ENCODE measurements at places on chromosomes 12 and 14.
A peak's percentile ranks its signal among the peaks of the same experiment; 100 is the strongest.

GRCh38 chr14:95217391-95217900 lies 60.1 kb upstream of the DICER1 start:
- no peak for DNase-seq

DNA sequence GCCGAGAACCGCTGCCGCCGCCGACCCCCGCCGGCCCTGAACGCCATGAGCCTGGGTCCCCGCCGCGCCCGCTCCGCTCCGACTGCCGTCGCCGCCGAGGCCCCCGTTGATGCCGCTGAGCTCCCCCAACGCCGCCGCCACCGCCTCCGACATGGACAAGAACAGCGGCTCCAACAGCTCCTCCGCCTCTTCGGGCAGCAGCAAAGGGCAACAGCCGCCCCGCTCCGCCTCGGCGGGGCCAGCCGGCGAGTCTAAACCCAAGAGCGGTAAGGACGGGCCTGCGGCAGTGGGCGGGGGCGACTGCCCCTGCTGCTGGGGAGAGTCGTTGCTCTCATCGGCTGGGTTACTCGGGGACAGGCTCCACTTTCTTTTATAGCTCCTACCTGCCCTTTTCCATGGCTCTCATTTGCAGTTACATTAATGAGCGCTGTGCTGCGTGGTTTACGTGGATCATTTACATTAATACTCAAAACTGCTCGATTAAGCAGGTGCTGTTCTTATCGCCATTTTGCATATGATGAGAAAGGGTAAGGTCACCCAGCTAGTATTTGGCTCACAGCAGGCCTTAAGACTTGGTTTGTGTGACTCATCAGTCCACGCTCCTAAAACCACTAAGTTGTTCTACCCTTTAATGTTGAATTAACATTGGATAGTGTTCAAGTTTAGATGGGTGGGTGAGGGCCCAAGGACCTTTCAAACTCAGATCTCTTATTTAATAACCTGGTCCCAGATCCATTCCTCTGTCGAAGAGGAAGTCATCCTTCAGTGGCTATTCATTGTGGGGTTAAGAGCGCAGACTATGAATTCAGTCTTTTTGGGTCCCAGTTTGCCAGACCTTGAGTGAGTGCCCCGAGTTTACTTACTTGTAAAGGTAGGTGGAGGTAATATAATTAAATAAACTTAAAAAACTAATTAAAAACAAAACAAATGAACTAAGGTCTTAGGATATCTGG lies 823 bp downstream of the RNF10 start:
- DNase-seq: peak; percentile 41

DNA sequence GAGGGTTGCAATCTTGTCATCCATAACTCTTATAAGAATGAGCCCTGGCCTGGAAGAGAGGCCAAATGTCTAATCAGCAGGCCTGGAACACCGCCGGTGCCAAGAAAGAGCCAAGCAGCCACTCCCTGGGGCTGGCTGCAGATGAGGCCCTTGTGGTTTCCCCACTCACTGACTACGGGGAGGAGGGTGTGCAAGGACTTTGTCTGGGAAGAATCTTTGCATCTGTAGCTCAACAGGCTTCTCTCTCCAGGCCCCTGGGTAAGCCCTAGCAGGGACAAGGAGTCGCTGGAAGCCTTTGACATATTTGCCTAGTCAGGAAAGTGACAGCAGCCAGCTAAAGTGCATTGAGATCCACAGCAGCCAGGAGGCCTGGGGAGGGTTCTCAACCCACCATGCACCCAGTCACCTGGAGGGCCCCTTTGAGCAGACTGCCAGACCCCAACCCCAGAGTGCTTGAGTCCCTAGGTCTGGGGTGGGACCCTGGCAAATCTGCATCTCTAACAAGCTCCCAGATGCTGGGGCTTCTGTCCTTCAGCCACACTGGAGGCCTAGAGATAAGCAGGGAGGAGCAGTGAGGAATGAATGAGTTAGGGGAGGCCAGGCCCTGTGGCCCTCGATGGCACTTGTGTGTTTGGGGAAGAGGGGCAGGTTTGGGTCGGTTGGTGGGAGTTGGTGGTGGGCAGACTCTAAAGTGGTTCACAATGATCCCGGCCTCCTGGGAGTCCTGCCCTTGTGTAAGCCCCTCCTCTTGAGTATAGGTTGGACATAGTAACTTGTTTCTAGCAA lies 13.9 kb upstream of the LRTM2 start:
- DNase-seq: no peak

GRCh38 chr12:59843260-59843843 lies 247.5 kb downstream of the SLC16A7 start:
- DNase-seq: no peak

- no peak for DNase-seq
These were observed 35.7 kb upstream of the PRMT8 start for GRCh38 chr12:3455312-3455711.

DNA sequence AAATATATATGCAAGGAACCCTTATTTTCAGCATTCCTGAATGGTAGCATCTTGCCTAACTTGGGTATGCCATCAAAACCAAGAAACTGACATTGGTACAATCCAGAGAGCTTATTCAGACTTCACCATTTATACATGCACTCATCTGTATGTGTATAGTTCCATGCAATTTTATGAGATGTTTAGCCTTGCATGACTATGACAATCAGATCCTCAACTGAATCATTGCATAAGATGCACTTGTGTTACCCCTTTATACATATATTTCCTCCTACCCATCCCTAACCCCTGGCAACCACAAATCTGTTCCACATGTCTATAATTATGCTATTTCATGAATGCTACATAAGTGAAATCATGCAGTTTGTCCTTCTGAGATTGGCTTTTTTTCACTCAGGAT lies 37.0 kb upstream of the PPFIBP1 start:
- no peak for DNase-seq

GRCh38 chr12:116210131-116210530 lies 67.4 kb downstream of the MED13L start:
- no peak for DNase-seq

GRCh38 chr14:92750994-92751400 lies 2.6 kb upstream of the LGMN start:
- no peak for DNase-seq

GRCh38 chr12:53482626-53483168 lies 16.6 kb downstream of the MAP3K12 start:
- DNase-seq: no peak

- DNase-seq: no peak
These were observed 106.2 kb downstream of the DAAM1 start for GRCh38 chr14:59294662-59294992.

GRCh38 chr14:95614349-95614748 lies 71.9 kb upstream of the TCL1B start:
- DNase-seq: no peak

GRCh38 chr12:131635491-131636122 lies 75.3 kb upstream of the SFSWAP start:
- DNase-seq: no peak

- no peak for DNase-seq
These were observed 58.3 kb upstream of the PTPRB start for GRCh38 chr12:70695361-70696023.

DNA sequence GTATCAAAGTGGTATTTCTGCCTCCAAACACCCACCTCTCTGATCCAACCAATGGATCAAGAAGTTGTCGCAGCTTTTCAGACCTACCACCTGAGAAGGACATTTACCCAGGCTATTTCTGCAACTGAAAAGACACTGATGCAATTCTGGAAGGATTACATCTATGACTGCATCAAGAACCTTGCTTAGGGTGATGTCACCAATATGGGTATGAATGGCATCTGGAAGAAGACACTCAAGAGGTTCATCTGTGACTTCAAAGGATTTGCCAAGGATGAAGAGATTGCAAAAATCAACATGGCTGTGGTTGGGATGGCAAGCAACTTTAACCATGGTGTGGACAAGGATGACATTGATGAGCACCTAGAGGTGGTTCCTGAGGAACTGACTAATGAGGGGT lies 154.2 kb downstream of the PCNX1 start:
- no peak for DNase-seq

GRCh38 chr12:44875954-44876543 lies at the start of gene NELL2:
NELL2 (minus strand) TSS chr12:44876315; CDS start chr12:44875869, 446 bp downstream.
- DNase-seq: no peak

GRCh38 chr14:24774187-24774915 lies 140.4 kb upstream of the GZMB start:
- DNase-seq: no peak

- no peak for DNase-seq
These were observed 642.3 kb downstream of the RPS29 start for GRCh38 chr14:48943913-48944312.

- no peak for DNase-seq
These were observed 21.8 kb upstream of the ATXN7L3B start for GRCh38 chr12:74515849-74516248.

DNA sequence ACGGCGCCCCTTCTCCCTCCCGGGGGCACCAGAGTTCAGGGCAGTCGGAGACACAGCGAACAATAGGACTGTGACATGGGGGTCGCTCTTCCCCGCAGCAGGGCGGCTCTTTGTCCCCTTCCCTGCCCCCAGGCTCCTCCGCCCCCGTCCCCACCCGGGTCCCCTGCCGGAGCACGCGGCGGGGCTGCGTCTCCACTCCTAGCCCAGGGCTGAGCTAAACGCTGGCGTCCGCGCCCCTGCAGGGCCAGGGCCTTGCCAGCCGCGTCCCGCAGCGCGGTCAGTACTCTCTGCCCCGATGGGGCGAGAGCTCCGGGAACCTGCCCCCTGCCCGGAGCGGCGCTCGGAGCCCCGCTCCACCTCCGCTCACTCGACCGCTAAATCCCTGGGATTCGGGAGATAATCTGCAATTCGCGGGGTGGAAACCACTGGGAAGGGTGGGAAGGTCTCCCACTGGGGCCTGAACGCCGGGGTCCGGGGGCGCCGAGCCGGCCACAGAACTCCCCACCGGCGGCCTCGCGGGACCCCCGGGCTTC lies 825 bp upstream of the CCDC85C start:
- peak; percentile 22 for DNase-seq

DNA sequence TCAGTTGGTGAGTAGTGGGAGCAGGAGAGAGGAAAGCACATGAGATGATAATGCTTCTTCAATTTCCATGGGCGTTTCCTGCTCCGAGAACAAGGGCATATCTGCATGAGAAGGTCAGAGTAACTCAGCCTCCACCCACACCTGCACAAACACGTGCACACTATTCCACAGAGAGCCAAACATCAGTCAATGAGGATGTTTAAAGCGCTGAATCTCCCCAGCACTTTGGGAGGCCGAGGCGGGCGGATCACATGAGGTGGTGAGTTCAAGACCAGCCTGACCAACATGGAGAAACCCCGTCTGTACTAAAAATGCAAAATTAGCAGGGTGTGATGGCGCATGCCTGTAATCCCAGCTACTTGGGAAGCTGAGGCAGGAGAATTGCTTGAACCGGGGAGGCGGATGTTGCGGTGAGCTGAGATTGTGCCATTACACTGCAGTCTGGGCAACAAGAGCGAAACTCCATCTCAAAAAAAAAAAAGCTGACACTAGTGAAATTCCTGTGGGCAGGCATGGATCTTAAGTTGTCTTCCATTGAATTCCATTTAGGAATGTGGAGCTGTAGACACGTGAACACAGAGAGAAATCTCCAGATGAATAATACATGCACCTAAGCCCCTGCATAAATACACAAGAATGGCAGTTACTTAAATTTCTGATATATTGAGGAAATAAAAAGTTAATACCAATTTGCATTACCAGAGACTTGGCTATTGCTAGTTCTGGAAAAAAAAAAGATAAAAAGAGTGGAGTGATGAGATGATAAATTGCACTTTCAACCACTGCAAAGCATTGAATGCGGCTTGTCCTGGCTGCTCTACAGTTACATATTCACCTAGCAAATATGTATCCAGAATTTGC lies 1097.4 kb upstream of the TMEM132C start:
- no peak for DNase-seq

- no peak for DNase-seq
These were observed 338.2 kb downstream of the TRHDE start for GRCh38 chr12:72610342-72610741.

GRCh38 chr12:92539976-92540781 lies 162.6 kb upstream of the PLEKHG7 start:
- DNase-seq: no peak

- DNase-seq: no peak
These were observed 65.7 kb upstream of the AEBP2 start for GRCh38 chr12:19373586-19373985.

DNA sequence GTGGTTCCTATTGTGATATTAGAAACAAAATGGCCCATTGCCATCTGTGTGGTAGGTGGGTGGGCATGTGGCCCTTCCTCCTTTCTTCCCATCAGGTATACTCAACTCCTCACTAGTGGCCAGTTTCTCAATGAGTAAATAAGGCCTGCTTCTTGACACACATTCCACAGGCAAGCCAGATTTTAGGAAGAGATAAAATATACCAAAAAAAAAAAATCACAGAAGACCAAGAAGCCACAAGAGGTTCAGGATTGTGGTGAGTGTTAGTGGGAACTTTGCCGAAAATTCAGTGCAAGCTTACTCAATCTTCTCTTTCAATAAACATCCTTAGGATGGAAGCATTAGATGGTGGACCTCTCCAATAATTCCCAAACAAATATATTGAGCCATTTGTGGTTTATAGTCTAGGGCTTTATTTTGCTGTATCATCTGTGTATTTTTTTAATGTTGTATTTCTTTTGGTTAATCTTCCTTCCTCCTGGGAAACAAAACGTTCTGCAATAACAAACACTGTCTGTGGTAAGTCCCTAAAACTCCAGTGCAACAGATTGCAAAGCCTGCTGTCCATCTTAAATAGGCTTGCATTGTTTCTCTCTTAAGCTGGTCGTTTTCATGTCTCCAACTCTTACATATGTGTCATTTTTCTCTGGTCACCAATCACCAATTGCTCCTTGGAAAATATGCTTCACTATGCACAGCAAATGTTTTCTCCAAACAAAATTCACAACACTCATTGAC lies 289.9 kb upstream of the KITLG start:
- no peak for DNase-seq

- DNase-seq: no peak
These were observed 1.4 kb downstream of the GUCY2C start for GRCh38 chr12:14694970-14695369.

DNA sequence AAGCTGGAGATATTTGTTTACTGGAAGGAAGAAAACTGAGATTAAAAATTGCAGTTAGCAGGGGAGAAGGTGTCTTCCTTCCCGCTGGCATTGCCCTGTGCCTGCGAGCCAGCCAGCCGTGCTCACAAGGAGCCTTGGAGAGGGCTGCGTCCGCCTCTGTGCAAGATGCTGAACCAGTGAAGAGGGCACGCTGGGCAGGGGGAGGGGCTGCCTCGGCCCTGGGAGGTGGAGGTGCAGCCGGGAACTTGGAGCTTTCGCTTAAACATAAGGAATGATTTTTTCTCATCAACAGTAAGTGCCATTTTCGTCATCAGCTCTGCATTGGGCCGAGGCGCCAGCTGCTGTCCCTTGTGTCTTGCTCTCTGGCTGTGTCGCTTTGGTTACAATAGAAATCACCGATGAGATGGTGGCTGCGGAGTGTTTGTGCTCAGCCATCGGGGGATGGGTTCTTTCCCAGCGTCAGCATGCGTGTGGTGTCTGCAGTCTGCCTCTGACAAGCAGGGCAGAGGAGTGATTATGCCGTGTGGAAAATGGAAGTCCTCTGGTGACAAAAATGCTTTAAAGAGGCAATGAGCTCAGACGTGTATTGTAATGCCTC lies 97.3 kb downstream of the ESR2 start:
- DNase-seq: no peak

All from memory B cell (primary cell).